Brain microvascular endothelial cell (primary cell): ENCODE measurements at places on chromosomes 12 and 14.

DNA sequence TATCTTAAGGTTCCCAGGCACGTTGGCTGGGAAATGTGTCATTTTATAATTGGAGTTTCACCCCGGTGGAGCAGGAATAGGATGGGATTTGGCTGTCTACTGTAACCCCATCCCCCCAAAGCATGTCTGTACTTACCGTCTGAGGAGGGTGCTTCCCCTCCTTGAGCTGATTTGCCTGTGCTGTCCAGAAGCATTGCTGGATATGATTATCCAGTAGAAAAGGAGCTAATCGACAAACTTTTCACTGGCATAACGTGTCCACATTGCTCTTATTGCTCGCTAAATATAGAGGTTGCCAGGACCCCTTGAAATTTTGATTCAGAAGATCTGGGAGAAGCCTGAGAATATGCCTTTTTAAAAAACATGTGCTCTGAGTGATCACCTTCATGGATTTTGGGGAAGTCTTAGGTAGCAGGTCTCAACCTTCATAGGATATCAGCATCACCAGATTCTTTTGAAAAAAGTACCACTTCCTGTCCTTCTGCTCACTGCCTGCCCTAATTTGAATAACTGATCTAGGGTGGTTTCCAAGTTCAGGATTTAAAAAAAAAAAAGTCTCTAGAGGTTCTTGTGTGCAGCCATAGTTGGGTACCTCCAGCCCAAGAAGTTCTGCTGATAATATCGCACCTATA lies 80.4 kb upstream of the KCNA1 start:
- no peak for DNase-seq

GRCh38 chr12:53758081-53758729 lies 6.4 kb upstream of the CISTR start:
- no peak for DNase-seq

GRCh38 chr14:77812028-77812427 lies 12.1 kb downstream of the ADCK1 start:
- no peak for DNase-seq

DNA sequence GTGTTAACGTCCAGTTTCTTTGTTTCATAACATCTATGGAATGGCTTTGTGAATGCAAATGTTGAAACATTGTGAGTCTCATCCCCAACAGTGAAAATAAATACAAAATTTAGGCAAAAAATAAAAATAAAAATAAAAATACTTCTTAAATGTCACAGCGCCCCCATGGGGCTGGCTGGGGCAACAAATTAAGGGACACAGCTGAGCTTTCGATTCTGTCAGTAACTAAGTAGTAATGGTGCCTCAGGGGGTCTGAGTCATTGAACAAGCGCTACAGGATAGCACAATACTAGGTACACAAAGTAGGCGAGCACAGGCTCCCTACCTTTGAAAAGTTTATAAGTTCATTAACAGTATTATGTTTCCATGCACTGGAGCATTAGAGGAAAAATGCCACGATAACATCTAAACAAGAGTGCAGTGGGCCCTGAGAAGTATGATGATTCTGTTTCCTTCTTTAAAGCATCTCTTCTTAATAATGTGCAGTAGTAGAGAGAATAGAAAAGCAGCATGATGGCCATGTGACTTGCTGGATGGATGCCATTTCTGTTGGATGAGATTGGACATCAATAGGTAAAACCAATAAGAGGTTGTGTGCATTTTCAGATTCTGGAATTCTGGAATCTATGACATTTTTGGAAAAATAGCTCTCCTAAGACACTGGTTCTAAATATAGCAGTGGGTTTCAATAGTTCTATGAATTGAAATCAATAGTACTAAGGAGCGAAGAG lies 667.2 kb downstream of the DIO2 start:
- DNase-seq = peak; percentile 82

DNA sequence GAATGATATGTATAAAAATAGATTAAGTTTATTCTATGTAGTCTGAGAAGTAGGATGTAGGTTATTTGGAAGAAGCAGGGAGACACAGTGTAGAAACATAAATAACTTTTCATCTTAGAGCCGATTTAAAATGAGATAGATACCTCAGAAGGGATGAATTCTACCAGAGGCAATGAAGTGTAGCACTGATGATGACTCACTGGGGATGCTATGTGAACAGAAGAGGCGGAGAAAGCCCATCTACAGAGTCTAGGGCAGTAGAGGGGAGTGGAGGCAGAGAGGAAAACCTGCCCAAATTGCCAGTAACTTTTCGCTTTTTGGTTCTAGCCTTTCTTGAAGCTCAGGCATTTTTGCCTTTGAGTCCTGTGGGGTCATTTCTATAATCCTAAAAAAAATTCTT lies 451.8 kb downstream of the ATP23 start:
- DNase-seq = peak; percentile 20

GRCh38 chr12:120592121-120593049 lies 11.2 kb upstream of the POP5 start:
- DNase-seq = no peak

- no peak for DNase-seq
Observed at GRCh38 chr12:21370845-21371449, 1.8 kb upstream of the IAPP start.

- no peak for DNase-seq
Observed at GRCh38 chr14:58717211-58717610, 79.4 kb downstream of the DACT1 start.

DNA sequence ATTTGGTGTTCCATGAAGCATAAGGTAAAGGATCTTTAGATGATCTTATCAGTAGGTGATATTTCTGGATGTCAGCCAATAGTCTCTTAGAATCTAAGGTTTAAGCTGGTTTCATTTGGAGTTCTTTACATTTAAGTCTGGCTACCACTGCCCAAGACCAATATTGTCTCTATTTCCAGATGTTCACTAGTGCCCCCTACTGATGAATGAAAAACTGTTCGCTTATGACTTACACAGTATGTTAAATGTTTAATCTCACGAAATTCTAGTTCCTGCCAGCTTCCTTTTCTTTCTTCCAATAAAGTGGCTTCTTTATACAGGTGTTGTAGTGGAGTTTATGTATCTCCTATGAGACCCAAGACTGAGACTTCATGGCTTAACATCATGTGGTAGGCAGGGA lies 31.8 kb upstream of the MIS18BP1 start:
- DNase-seq = no peak
